RWPE2 (cell line): ENCODE measurements at places on chromosomes 6 and 20.

DNA sequence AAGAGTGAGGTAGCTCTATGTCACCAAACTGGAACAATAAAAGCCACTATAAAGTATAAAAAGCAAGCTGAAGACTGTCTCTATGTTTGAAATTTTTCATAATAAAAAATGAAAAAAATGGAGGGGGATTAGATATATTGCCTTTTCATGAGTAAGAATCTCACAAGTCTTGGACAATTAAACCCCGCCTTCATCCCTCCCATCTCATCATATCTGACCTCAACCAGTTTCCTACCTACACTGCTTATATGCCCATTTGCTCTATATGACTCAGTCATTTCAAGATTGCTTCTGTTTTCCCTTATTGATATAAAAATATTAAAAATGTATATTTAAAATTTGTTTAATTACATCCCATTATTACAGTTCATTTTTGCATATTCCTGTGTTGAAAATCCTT, 2.9 kb upstream of the TRIM39 start:
- no peak for DNase-seq

DNA sequence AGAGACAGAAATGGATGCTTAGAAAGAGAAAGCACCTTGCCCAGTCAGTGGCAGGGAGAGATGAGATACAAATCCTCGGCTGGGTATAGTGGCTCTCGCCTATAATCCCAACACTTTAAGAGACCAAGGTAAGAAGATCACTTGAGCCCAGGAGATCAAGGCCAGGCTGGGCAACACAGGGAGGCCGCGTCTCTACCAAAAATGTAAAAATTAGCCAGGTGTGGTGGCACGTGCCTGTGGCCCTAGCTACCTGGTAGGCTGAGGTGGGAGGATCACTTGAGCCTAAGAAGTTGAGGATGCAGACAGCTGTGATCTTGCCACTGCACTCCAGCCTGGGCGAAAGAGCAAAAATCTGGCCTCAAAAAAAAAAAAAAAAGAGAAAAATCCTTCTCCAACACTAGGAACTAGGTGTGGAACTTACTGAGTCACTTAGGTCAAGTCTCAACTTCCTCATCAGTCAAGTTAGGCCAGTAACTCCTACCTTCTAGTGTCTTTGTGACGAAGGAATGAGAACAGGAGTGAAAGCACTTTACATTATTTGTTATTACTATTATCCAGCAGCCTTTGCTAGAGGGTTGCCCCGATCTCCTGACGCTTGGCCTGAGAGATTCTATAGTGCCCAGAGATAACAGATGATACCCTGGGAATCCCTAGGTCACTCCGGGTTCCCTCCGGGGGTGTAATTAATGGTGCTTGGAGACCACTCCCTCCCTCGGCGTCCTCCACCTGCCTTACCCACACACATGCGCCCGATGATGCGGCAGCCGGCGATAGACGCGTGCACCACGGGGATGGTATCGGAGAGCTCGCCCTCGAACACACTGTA, 918 bp downstream of the EIF6 start:
- DNase-seq, result no peak

GRCh38 chr20:31587545-31588389, 17.3 kb upstream of the ID1 start:
- no peak for DNase-seq

DNA sequence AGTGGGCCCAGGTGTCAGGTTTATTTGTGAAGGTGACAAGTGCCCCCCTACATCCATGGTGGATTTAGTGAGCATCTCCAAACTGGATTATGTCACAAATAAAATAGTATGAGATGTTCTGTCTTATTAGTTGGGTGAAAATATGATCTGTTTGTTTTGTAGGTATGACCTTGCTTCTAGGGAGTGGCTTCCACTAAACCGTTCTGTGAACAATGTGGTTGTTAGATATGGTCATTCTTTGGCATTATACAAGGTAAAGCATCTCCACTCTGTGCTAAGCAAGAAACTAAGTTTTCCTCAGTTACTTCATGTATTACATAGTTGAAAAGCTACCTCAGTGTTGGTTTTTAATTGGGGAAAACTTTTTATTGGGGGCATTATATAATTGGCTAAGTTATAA, 88.4 kb downstream of the ATRN start:
- no peak for DNase-seq

GRCh38 chr6:137631323-137631722, 137.1 kb upstream of the OLIG3 start:
- no peak for DNase-seq

GRCh38 chr20:6966721-6967120, 199.2 kb downstream of the BMP2 start:
- no peak for DNase-seq

- DNase-seq, result no peak
Observed at GRCh38 chr6:158057213-158057987, 75.7 kb downstream of the SYNJ2 start.

- DNase-seq, result no peak
Observed at GRCh38 chr6:137241481-137242038, 22.4 kb upstream of the IFNGR1 start.
